Gastroesophageal sphincter (tissue), 4 donors: ENCODE measurements at places on chromosomes 1 and 21.
A peak's percentile ranks its signal among the peaks of the same experiment; 100 is the strongest.

DNA sequence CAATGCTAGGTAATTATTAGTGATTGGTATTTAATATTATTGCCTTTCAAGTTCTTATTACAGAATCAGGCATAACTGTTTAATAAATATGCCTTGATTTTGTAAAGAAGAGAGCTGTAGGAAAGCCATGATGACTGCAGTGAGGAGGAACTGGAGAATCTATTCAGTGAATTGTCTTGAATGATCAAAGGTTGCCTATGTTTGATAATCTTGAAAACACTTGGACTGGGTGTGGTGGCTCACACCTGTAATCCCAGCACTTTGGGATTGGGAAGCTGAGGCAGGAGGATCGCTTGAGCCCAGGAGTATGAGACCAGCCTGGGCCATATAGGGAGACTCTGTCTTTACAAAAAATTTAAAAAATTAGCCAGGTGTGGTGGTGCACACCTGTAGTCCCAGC is 42.4 kb downstream of the FMN2 start:
- ATAC-seq = no peak

- no peak for ATAC-seq
Observed at GRCh38 chr1:180778782-180779398, 133.8 kb upstream of the KIAA1614 start.

DNA sequence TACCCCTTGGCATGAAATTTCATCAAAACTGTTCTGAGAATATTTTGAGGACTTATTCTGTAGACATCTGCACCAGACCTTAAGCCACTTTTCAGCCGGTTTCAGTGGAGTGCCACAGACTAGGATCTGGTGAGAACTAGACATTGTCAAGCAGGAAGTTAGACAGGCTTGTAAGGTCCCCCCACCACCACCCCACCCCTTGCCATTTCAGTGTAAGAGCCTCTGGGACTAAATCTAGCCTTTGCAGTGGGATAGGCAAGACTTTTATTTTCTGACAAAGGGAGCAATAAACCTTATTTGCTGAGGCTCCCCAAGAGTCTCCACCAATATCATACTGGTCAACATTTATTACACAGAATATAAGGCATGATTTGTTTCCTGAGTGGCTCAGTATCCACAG is 77.9 kb upstream of the EXO1 start:
- no peak for ATAC-seq

DNA sequence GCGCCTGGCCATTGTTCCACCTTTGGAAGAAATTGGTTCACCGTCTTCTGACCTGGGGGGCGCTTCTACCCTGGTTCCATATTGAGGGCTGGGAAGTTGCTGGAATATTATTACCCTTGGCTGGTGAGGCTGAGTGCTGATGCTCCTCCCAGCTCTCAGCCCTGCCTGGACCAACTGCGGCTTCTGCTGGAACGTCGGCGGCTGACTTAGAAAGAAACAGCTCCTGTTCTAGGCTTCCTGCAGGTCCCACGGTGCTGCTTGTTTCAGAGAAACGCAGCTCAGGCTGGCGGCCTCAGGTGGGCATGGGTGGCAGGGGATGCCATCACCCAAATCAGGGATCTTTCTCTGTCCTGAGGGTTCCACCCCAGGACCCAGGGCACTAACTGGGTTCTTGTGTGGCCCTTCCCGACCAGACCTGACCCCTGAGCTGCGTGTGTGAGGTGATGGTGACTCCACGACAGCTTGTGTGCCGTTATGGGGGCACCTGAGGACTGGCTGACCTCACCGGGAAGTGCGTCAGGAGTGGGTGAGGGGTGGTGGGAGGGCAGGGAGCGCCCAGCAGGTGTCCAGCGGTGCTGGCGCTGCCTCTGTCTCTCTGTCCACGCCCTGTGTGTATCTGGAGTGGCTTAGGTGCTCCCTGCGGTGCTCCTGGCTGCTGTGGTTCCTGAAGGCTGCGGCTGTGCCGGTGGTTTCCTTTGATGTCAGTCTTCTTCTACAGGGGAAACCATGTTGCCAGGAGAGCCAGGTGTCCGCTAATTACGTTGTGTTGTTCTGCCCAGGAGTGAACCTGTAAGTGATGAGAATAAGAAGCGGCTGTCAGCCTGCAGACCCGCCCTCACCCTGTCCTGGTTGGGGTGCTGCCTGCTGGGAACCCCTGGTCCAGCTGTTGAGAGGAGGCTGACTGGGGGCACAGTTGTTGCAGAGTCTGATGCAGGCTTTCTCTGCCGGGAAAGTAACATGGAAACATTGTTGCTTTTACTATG is 8.9 kb downstream of the SKI start:
- ATAC-seq = no peak

DNA sequence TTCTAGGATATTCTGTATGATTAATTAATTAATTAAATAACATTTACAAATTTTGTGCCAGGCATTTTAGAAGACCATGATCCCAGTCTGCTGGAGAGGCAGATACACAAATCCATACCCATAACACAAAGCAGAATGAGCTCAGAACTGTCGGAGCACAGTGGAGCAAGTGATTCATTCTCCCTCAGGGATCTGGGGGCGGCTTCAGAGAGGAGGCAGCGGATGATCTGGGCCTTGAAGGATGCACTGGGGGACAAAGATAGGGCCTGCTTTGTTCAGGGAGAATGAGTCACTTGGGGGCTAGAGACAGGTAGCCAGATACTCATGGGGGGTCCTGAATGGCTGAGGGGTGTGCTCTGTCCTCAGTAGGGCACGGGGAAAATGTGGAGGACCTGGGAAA is 50.9 kb upstream of the TRABD2B start:
- no peak for ATAC-seq

GRCh38 chr1:212074313-212074712 is 38.8 kb downstream of the DTL start:
- no peak for ATAC-seq

GRCh38 chr1:75616436-75617433 is 5.8 kb upstream of the SLC44A5 start:
- ATAC-seq = peak; percentile 13

DNA sequence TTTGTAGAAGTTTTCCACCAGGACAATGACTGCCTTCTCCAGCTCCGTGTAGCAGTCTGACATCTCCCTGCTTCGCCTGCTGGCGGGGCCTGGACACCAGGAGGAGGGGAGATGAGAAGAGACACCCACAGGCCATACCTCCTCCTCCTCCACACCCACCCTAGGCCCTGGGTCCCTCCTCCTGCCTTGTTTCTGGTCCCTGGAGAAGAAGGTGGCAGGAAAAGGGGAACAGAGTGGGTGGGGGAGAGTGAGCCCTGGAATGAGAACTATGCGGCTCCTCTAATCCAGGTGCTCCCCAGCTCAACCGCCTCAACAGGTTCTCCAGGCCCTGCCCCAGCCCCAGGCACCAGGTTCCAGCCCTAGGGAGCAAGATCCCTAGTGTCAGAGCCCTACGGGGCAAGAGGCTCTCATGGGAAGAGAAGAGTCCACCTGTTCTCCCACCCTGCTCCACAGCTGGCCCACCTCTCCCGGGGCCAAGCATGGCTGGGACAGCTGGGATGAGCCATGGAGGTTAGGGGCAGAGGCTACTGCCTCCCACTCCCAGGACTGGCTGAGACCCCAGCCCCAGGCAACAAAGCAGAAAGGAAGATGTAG is 4.8 kb downstream of the S100A16 start:
- no peak for ATAC-seq

GRCh38 chr1:206419250-206419649 is 51.0 kb upstream of the IKBKE start:
- ATAC-seq = no peak
